ENCODE measurements at places on chromosomes 4 and X.

- DNase-seq = no peak
Observed at GRCh38 chr4:123889507-123889906, 492.9 kb downstream of the SPRY1 start.

- DNase-seq = no peak
Observed at GRCh38 chrX:109190542-109190941, 291.3 kb downstream of the GUCY2F start.

DNA sequence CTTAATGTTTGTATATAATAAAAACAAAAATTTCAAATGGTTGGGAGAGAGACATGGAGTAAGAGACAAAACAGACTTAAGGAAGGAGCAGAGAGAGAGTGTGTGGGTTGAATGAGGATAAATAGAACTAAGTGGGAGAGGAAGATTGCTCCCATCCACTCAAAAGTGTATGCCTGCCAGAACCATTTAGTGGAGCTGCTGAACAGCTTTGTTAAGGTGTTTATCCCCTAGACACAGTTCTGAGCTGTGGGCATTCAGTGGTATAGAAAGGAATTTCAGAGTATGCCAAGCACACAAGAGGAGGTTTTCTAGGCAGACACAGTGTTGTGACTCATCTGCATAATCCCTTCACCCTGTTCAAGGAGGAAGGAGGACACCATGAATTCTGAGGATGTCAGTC lies 508.6 kb upstream of the EPHA5 start:
- DNase-seq = peak; percentile 44

DNA sequence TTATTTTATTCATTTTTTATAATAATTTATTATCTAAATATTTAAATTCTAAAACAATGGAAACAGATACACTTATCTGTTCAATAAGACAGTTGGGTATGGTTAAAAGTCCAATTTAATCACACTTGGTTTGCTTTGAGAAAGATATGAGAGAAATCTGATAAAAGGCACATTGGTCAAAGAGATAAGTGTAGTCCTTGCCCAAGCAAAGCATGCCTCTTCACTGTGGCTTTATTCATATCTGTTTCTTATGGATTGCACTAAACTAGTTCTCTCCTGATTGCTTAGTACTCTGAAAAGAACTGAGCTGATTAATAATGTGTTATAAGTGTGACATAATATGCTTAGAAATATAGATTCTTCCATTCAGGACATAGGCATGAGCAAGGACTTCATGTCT lies 39.8 kb downstream of the CXCL1 start:
- no peak for DNase-seq

GRCh38 chr4:164304861-164305260 lies 449.1 kb upstream of the SMIM31 start:
- DNase-seq = no peak

DNA sequence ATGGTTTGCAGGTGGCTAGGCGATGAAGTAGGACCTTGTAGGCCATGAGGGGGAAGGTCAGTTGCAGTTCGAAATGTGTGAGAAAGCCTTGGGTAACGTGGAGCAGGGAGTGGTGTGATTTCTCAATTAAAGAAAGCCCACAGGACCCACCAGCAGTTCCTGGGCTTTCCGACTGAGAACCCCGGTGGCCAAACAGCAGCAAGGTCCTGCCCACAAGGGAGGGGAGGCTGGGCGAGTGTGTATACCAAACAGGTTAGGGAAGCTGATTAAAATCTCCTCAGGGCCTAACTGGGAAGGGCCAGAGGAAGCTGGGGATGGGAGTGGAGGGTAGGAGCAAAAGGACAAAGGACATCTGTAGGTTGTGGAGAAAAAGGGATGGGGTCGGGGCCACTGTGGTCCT lies 2.4 kb downstream of the ATP6AP1 start:
- DNase-seq = no peak

- peak; percentile 46 for DNase-seq
Observed at GRCh38 chrX:46965125-46965758, 53.0 kb downstream of the JADE3 start.

DNA sequence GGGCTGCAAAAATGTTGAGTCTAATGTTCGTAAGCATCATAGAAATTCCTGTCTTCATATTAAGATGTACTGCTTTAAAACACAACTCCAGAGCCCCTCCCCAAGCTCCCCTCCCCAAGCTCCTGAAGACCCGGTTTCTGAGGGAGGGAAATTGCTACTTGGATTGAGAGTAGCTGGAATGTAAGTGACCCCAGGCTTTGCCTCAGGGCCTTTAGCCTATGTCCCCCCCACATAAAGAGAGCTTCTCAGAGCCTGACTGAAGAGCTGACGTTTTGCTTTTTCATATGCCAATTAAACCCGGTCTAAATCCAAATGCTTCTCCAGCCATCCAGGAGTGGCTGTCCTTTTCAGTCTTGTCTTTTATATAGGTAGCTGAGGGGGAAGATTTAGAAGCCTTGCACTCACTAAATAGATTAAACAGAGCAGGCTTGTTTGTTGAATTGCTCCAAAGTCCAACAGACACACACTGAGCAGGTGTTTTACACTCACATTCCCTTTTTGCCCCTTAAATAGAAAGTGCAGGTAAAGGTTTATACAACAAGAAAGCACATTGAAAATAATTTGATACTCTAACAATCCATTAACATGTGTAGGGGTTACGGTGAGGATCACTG lies 19.6 kb downstream of the ARX start:
- DNase-seq = no peak

- DNase-seq = peak; percentile 8
Observed at GRCh38 chr4:188661502-188661901, 522.3 kb downstream of the TRIML1 start.

GRCh38 chr4:22201256-22201655 lies 252.7 kb upstream of the KCNIP4 start:
- peak; percentile 34 for DNase-seq

DNA sequence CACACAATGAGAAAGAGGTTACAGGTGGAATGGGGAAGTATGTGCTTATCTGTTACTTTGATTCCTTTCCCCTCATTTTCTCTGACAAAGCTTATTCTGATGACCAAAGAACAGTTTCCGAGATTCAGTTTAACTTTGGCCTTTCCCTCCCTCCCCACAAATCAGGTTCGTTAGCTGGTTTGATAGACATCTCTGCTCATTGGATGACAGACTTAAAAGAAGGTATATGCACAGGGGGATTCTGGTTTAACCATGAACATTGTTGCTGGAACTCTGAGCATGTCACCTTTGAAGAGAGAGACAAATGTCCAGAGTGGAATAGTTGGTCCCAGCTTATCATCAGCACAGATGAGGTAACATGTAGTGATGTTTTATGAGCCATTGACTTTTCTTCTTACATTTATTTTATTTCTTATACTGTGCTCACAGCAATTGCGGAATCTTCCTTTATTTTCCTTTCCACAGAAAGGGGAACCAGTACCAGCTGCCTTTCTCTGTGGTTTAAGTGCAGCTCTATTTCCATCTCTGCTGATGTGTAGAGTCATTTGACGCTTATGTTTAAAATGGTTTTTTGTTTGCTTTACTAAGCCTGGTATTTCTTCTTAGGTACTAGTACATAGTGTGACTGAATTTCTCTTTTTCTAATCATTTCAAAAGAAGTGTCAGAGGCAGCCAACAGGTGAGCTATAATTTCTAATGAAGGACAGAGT lies 125.0 kb downstream of the AKAP4 start:
- DNase-seq = no peak

GRCh38 chr4:57504139-57504538 lies 394.0 kb upstream of the IGFBP7 start:
- DNase-seq = no peak

DNA sequence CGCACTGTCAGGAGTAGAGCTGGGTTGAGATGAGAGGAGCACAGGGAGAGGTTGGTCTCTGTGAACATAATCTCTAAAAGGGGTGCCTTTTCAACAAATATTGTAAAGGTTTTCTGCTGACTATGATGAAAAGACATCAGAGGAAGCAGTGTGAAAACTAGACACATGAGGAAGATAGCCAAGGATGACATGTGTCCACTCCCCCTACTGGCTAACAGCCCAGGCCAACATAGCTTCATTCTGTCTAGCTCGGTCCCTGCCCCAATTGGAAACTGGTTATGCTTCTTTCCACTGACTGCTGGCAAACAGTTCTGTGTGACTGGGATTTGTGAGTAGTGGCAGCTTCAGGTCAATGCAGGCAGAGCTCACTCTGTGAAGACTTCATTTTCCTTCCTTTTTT lies 115.4 kb upstream of the ESX1 start:
- DNase-seq = no peak

GRCh38 chrX:49075347-49075746 lies 1.5 kb upstream of the PRAF2 start:
- no peak for DNase-seq

DNA sequence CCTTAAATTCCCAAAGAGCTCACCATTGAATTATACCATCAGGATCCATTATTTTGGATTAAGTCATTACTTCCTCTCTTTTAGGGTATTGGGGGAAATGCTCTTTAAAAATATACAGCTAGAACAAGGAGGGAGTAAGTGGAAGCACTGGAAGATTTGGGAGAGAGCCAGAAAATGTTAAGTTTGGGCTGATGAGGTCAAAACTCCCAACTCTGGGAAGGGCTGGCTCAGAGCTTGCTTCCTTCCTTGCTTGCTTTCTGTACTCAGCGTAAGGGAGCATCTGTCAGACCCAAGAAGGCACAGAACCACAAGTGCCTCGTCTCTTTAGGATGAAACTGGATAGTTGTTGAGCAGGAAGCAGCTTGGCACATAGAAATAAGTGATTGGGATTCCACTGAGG lies 138.2 kb downstream of the GUCY2F start:
- peak; percentile 42 for DNase-seq

GRCh38 chr4:88098993-88099752 lies 59.3 kb downstream of the ABCG2 start:
- no peak for DNase-seq
